ENCODE measurements at places on chromosomes 6 and 20. TPM values are rescaled to one million over a fixed set of nuclear protein-coding genes. Genes with fewer than 3 reads are reported as not detected.

The GFRAL gene
- total RNA-seq = not detected

The DEFB129 gene
- not detected for total RNA-seq

DNA sequence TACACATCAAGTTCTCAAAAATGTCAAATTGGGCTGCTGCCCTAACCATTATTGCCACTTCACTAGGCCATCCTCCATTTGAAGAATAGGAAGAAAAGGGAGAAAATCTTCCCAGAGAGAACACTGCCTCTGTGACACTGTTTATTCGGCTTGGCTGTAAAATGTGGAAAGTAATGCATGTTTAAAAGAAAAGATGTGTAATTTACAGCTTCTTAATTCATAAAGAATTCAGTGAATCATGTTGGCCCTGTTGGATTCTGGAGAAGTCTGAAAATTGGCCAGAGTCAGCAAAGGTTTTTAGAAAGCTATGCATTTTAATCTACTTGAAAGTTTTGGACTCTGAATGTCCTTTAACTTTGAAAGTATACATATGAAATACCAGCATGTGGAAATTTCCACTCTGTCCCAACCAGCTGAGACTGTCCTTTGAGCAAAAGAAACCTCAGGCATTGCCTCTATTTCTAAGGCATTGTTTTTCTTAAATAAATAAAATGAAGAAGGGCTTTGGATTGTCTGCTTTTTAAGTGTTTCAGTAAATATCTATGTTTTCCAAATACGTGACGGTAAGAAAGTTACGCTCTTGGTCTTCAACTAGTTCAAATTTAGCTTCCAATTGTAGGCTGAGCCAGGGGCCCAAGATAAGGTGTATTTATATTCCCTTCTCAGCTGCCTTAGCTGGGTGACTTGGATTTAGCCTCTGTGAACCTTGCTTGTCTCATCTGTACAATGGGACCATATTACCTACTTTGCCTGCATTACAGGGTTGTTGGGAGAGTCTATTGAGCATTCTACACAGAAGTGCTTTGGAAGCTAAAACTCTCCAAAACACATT lies 222.2 kb downstream of the UST start:
- no peak for DNase-seq

The TAP2 gene
- 19.4 TPM for total RNA-seq

The FIG4 gene
- 11.1 TPM for total RNA-seq

The COL10A1 gene
- total RNA-seq = not detected

The MLIP gene
- 234 TPM for total RNA-seq

- DNase-seq = no peak
These were observed 5.9 kb downstream of the SMAP1 start for GRCh38 chr6:70673601-70674000.

DNA sequence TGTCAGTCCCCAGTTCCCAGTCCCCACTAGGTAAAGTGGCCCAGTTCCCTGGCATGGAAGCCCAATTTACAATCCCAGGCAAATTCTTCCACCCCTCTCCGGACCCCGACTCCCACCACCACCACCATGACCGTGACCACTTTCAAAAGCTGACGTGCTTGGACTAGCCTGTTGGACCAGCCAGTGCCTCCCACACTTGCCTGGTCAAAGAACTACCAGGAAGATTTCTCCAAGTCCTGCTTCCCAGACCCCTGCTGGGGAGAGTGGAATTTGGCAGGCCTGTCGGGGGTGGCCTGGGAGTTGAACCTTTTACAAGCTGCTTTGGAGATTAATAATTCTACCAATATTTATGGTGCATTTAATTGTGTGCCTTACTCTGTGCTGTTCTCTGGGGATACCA lies 1.4 kb upstream of the PTPRT start:
- DNase-seq = no peak

GRCh38 chr6:22250486-22250885 lies 46.4 kb downstream of the PRL start:
- DNase-seq = no peak

DNA sequence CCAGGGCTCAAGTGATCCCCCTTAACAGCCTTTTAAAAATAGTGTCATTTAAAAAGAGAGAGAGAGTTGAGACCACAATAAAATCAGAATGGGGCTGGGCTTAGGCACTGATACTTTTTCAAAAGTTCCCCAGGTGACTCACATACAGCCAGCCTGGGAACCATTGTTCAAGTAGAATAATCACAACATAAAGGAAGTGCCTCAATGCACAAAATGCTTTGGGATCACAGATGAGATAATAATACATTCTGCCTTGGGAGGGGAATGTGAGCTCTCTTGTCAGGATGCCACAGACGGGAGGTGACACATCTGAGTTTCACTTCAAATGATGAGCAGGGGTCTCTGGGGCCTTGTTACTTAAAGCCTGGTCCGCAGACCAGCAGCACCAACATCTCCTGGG lies 34.0 kb upstream of the GABRR1 start:
- DNase-seq = no peak

DNA sequence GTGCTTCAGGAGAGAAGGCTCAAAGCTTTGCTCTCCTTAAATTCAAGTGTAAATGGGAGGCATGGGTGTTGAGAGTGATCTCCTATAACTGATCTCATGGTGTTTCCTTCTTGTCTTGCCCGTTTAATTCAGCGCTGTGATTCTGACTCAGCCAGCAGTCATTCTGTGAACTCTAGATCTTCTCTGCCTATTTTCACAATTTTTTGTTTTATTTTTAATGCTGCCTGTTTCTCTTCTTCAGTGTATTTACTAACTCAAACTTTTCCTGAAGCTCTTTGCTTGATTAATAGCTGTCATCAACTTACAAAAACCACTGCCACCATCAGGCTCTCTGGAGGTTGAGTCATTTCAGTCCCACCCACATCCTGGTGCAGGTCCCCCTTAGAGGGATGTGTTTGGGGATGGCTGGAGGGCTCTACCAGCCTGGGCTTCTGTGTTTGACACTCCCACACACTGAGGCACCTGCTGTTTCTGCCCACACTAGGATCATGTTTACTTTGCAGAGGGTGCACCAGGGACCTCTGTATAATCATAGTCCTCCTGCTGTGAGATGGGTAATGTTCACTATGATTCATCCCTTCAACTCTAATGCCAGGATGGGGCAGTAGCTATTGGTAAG lies 94.0 kb downstream of the SHLD1 start:
- DNase-seq = no peak

GRCh38 chr6:54085541-54085940 lies 25.7 kb upstream of the MLIP start:
- no peak for DNase-seq

The SLC24A3 gene
- 2.1 TPM for total RNA-seq

The WFDC5 gene
- total RNA-seq = not detected

GRCh38 chr6:168939041-168939440 lies 314.6 kb downstream of the THBS2 start:
- DNase-seq = no peak

GRCh38 chr20:40945754-40946450 lies 82.7 kb upstream of the TOP1 start:
- peak; percentile 72 for DNase-seq

DNA sequence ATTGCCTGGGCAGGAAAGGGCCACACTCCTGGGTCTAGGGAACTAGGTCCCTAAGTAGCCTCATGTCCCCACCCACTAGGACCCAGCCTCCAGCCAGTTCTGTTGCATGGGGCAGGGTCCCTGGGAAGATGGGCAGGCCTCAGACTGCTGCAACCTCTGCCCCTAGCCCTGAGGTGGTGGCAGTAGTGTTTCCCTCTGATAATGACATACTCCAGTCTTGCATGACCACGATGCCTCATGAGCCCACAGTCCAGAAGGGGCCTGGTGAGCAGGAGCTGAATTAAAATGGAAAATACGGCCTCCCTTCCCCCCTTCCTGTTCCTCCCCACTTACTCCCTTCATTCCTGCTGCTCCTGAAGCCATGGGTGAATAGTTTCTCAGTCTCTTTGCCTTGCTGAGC lies 36.0 kb upstream of the SCRT2 start:
- DNase-seq = no peak

The HAO1 gene
- not detected for total RNA-seq

DNA sequence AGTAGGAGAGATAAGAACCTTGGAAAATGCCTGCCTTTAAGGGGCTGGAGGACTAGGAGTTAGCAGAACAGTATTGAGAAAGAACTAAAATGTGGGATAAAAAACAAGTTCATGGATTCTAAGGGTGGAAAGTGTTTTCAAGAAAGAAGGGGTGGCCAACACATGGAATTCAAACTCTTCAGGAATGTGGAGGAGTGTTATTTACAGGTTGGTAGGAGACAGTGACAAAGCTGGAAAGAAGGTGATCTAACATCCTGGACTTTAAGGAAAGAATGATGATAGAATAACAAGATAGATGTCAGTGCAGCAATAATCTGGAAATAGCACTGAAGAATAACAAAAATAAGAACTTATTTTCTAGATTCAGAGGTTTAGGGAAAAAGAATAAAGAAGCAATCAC lies 54.0 kb upstream of the TNFRSF21 start:
- no peak for DNase-seq

GRCh38 chr20:32599783-32600340 lies 14.7 kb upstream of the NOL4L start:
- DNase-seq = no peak

The ATP6V1G2 gene
- total RNA-seq = 1.9 TPM

DNA sequence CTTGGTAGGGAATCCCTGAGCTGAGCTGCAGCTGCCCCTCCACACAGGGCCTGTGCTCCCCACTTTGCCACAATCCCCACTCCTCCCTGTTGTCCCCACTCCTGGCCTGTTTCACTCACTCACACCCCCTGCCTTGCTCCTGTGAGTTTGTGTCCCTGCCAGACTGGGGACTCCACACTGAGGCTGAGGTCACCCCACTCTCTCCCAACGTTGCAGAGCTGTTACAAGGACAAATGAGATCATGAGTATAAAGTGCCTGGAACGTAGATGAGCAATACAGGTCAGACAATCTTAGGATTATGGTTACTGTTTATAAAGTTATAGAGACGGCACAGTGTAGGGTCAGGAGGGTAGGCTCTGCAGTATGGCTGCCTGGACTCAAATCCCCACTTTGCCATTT lies 426.0 kb upstream of the SULF2 start:
- no peak for DNase-seq

DNA sequence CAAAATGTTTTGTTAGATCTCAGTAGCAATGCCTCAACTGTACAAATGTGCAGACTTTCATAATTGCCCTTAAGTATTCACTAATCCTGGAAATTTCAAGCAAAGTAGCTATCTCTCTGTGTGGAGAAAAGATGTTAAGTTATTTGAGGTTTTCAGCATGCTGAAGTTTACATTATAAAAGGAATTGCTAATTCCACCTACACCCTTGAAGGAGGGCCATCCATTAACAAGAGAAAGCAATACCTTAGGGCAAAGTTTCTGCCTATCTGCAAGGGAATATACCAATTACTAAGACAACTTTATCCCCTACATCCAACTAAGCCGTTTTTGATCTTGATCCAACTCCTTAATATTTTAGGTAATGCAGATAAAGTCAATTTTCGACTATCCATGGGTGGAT lies 380.7 kb upstream of the BTBD3 start:
- no peak for DNase-seq

The RIPPLY2 gene
- total RNA-seq = not detected

The ZNF165 gene
- 0.24 TPM for total RNA-seq

- DNase-seq = no peak
These were observed 4.0 kb downstream of the MYLIP start for GRCh38 chr6:16132909-16133308.

DNA sequence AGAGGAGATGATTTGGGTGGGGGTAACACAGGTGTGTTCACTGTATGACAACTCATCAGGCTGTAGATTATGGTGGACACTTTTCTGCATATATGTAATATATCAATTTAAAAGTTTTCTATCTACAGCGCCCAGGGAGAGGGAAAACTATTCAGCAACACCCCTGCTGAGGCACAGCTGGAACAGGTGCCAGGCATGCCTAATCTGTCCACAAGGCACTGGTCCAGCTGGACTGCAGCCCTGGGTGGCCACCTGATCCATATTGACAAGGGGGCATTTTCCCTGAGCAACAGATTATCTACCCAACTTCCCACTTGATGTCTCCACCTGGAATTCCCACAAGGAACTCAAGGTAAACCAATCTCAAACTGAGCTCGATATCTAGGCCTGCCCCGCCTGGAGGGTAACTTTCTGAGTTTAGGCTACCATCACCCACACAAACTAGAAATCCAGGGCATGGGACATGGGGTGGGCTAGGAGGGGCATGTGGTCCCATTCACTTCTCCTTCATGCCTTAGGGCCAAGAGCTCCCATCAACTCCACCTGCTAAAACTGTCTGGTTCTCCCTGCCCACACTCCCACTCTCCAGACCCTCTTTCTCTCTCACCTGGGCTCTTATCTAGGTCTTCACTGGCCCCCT lies 4.6 kb downstream of the SLC22A16 start:
- DNase-seq = no peak

GRCh38 chr6:89433252-89434149 lies 549 bp downstream of the ANKRD6 start:
- DNase-seq = peak; percentile 37

DNA sequence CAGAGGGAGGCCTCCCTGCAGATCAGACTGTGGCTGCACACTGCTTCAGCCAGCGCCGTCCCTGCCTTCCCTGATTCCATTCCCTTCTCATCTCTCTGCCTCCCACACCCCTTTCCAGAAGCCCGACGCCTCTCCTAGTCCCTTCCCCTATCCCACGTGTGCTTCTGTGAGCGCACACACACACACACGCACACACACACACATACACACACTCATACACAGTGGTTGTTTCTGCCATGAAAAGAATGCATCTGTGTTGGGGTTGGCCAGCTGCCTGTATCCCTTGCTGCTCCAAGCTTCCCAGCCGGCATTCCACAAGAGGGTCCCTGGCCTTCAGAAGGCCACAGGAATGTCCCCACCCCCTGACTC lies 51.7 kb downstream of the MOCS1 start:
- DNase-seq = peak; percentile 74

DNA sequence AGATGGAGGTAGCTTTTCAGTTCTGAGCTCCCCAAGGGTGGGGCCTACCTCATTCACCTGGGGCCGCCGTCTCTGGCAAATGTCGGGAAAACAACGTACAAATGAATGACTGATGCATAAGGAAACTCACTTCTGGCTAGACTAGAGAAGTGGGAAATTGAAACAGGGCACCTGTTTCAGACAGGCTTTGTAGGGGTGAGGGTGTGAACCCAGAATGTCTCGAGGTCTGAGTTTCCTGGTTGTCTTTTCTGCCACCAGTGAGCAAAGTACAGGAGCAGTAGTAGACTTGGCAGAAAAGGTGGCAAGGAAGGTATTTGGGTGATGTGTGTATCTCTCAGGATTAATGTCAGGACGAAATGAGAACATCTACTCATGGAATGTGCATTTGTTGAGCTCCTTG lies 308.5 kb downstream of the CLIC5 start:
- DNase-seq = no peak

- no peak for DNase-seq
These were observed 572.8 kb upstream of the BTBD3 start for GRCh38 chr20:11344939-11345338.

- peak; percentile 52 for DNase-seq
These were observed 15.9 kb upstream of the ADGB start for GRCh38 chr6:146582857-146583256.

The GNAS-AS1 gene
- 0.37 TPM for total RNA-seq

GRCh38 chr6:44475417-44475778 lies 87.9 kb downstream of the CDC5L start:
- DNase-seq = no peak

The FUT9 gene
- total RNA-seq = not detected

GRCh38 chr6:170085475-170086401 lies 205.1 kb downstream of the DLL1 start:
- DNase-seq = peak; percentile 4
